ENCODE measurements at places on chromosomes 4 and X.

GRCh38 chr4:110088670-110089069 is 109.7 kb downstream of the ELOVL6 start:
- no peak for DNase-seq

GRCh38 chr4:69707807-69708206 is 52.6 kb downstream of the SULT1B1 start:
- DNase-seq = no peak

DNA sequence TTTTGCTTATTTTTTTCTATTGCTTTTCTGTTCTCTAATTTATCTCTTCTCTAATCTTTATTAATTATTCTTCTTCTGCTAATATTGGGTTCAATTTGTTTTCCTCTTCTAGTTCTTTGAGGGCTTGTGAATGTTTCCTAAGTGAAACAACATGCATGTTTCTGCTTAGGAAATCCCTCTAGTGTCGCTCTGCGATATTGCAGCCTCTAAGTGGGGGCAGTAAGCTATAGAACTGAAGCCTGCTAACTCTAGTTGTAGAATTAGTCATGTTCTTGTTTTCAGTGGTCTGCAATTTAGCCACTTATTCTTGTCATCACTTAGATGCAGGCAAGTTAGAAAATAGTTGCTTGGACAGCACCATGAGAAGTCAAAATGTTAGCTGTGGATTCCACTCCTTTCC is 222.6 kb downstream of the SPIN4 start:
- no peak for DNase-seq

DNA sequence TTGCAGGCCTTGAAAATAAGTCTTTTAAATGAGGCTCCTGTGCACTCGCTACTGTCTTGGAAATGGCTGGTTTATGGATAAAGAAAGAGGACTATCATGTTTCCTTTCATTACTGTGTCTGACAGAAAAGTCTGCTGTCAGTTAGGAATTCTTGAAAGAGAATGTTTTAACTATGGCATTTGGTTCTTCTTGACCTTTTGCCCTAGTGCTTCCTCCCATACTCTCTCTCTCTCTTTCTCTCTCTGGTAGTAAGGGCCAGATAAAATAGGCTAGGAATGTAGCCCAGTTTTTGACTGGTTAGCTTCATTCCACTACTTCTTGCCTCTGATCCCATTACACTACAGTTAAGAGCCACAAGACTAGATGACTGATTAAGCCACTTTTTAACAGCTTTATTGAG is 29.8 kb downstream of the YY2 start:
- DNase-seq = no peak

DNA sequence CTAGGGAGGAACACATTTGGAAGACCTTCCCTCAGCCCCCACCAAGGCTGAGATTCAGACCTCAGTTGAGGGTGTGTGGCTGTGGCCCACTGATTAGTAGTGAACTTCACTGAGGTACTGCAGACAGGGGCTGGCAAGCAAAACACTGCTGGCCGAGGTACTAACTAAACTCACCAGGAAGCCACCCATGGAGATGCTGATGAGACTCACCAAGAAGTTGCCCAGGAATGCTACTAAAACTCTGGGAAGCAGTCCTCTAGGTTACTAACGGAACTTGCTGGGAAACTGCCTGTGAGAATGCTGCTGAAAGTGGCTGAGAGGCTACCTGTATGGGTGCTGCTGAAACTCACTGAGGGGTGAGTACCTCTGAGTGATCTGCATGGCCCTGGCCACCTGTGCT is 372.4 kb upstream of the RPS6KA3 start:
- DNase-seq = no peak
